ENCODE measurements at places on chromosomes 7 and 10. TPM values are rescaled to one million over a fixed set of nuclear protein-coding genes. Genes with fewer than 3 reads are reported as not detected.

GRCh38 chr7:139186146-139186545 is 44.9 kb upstream of the UBN2 start:
- no peak for DNase-seq

DNA sequence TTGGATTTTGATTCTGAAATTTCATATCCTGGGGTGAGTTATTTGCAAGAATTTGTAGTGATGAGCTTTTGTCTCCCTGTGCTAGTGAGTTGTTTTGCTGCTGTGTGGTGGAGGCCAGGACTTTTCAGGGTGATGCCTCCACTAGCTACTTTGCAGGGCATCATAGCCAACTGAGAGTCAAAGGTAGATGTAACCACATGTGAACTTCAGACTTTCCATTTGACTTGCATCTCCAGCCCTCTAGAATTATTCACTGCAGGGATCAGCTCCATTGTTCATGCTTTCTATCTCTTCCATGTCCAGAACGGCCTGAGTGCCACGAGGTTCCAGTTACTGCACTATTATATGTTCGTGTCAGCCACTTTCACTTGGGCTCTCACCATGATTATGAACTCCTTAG is 534.3 kb downstream of the GRM8 start:
- no peak for DNase-seq

Gene TEX36
- not detected for polyA plus RNA-seq

GRCh38 chr10:91487911-91488582 is 77.9 kb downstream of the HECTD2 start:
- no peak for DNase-seq

Gene CADPS2
- polyA plus RNA-seq, result 10.1 TPM

DNA sequence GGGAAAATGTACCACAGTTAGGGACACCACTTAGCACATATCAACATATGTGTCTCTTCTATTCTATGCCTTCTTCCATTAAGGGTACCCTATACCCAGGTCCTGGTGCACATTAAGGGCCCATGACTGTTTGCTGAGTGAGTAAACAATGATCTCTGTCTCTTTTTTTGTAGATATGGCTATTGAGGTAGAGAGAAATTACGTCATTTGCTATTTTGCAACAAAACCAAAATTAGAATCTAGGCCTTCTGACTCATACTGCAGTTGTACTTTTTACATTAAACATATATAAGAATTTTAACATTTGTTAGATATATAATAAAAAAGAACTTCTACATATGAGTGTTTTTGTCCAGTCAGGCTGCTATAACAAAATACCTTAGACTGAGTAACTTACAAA is 683.2 kb upstream of the LRRN3 start:
- DNase-seq, result no peak

- no peak for DNase-seq
These were observed 5.5 kb downstream of the NKX2-3 start for GRCh38 chr10:99537989-99538917.

Gene CNPY1
- 0.05 TPM for polyA plus RNA-seq

DNA sequence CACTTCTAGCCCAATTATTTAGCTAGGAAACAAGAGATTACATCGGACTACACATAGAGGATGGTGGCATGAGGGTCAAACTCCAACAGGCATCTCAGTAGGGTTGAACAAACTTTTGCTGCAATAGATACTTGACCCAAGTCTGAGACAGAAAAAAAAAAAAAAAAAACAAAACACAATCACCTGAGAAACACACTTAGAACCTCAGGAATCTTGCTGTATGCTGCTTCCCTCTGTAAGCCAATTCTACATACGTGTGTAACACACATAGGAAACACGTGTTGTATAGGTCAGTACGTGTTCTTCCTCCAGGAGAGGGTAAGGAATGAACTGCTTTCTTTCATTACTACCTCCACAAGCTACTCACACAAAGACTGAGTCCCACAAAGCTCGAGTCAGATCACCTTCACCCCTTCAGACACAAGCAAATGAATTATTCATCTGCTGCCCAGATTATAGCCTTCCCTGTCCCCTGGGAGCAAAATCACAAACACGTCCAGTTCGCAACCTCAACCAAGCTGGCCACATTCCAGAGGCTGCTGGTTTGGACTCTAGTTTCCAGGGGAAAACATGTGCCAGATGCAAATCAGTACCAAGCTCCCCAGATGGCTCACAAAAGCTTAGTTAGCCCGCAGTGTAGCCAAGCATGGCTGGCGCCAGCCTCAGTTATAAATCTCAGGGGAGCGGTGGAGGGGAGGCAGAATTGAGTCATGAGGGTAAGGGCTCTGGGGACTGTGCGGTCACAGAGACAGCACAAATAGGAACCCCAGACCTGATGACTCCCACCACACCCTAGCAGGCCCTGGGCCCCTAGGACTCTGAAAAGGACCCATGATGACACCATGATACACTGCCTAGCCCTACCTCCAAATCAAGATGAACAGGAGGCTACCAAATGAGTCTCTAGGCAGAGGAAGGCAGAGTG is 15.1 kb downstream of the PSAP start:
- DNase-seq, result peak; percentile 71

- DNase-seq, result no peak
These were observed 33.5 kb upstream of the CADPS2 start for GRCh38 chr7:122919643-122920181.

Gene TMEM176B
- polyA plus RNA-seq, result 109 TPM

DNA sequence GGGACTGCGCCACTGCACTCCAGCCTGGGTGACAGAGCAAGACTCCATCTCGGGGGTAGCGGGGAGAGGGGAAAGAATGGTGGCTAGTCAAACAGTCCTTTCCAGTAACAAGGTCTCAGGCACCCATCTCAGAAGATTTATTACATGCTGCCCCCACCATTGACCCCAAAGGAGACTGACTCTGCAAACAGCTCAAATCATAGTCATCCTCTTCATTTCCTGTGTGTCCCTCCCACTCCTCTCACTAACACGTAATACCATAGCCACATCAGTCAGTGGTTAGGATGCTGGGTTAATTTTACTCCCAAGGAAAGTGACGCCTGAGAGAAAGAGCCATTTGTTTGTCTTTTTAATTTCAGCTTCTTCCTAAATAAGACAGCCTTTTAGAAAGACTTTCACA is 56.6 kb upstream of the BET1 start:
- no peak for DNase-seq

DNA sequence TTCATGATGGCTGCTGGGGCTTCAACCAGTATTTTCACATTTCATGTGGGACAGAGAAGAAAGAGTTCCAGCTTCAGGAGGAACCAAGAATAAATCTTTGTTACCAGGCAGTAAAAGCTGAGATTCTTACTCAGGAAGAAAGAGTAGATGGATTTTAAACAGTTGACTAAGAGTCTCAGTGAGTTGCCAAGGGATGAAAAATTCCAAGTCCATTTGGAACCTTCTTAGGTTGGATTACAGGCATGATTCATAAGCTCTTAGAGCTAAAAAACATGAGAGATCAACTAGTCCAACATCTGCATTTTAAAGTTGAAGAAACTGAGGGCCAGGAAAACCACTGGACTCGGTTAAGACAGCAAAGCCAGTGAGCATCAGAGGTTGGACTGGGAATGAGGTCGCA is 148.6 kb downstream of the NEBL start:
- DNase-seq, result no peak

DNA sequence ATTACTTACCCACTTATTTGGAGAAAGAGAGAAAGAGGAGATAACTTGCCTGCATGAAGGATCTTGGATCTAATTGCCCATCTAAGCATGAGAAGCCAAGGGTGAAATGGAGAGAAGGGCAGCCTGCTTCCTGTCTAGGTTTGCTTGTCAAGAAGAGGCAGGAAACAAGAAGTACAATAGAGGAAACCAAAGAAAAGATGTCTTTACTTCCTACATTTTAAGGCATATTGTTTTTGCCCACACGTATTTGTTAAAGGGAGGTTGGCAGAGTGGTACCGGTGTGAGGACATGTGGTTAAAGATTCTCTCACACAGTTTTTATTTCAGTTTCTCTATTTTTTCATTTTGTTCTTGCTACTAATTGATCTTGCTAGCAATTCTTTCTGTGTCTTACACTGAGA is 6.0 kb upstream of the TAS2R38 start:
- DNase-seq, result no peak

Gene SSC4D
- polyA plus RNA-seq, result 1.3 TPM

DNA sequence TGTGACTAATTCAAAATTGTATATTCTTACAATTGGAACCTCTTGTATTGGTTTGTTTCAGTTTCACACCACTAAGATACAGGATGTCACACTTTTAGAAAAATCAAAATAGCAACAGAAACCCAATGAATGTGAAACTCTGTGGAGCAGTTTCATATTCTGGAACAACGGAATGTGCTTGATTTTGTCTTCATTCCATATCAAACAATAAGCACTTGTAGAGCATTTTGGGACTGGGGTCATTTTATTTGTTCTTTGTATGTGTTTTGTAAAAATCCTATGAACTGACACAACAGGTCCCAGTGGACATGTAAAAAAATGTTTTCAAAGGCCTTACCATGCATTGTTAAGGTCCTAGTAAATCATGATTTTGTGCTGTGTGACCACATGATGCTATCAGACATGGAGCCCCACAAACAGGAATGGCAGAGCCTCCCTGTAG is 123.1 kb downstream of the DKK1 start:
- DNase-seq, result no peak

- DNase-seq, result no peak
These were observed 53.8 kb downstream of the SGCE start for GRCh38 chr7:94602181-94602580.

DNA sequence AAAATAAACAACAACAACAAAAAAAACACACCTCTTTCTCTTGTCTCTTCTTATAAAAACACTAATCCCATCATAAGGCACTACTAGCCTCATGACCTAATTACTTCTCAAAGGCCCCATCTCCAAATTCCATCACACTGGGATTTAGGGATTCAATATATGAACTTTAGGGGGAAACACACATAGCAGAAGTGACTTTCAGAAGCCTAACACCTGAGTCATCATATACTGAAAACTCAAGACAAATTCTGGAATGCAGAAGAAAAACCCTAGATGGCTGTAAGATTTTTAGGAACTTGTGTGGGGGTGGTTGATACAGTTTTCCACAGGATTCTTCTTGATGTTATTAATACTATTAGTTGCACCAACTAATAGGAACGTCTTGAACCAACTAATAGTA is 33.7 kb upstream of the CSTF2T start:
- no peak for DNase-seq

Gene UCN3
- not detected for polyA plus RNA-seq

- DNase-seq, result no peak
These were observed 265.5 kb upstream of the POT1 start for GRCh38 chr7:125195156-125195555.

DNA sequence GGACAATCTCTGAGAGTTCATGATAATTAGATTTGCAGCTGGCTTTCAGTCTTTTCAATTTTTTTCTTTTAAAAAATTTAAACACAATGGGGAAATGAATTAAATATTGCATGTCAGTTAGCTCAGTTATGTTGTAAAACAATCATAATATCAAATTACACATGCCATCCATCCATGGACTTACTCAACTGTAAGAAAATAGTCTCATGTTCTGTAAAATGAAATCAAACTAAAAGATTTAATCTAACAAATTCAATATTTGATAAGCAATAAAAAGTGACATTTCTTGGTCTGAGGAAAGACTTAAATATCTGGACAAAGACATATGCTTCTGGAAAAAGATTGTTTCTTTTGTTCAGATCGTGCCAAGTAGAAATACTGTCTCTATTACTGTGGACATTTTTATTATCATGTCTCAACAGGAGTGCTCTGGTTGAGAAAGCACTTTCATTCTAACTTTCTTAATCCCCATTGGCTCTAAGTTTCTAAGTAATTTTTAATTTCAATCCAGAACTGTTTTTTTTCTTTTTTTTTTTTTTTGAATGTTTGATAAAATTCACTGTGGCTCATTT is 179.2 kb upstream of the FAM3C start:
- no peak for DNase-seq

Gene PPP1R17
- polyA plus RNA-seq, result not detected

- DNase-seq, result no peak
These were observed 285.9 kb upstream of the SMIM30 start for GRCh38 chr7:113404245-113404644.

Gene ADRA2A
- polyA plus RNA-seq, result 19.0 TPM

DNA sequence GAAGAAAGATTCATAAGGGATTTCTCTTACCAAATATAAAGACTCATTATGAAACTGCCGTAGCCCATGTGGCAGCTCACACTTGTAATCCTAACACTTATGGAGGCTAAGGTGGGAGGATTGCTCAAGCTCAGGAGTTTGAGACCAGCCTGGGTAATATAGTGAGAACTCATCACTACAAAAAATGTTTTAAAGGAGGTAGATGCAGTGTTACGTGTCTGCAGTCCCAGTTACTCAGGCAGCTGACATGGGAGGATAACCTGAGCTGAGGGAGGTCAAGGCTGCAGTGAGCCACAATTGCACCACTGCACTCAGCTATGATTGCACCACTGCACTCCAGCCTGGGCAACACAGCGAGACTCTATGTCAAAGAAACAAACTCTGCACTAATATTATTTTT is 18.1 kb upstream of the DNA2 start:
- DNase-seq, result no peak

All from ovary (tissue), 10 donors.